GM12878 (cell line): ENCODE measurements at places on chromosomes 12 and 14.

DNA sequence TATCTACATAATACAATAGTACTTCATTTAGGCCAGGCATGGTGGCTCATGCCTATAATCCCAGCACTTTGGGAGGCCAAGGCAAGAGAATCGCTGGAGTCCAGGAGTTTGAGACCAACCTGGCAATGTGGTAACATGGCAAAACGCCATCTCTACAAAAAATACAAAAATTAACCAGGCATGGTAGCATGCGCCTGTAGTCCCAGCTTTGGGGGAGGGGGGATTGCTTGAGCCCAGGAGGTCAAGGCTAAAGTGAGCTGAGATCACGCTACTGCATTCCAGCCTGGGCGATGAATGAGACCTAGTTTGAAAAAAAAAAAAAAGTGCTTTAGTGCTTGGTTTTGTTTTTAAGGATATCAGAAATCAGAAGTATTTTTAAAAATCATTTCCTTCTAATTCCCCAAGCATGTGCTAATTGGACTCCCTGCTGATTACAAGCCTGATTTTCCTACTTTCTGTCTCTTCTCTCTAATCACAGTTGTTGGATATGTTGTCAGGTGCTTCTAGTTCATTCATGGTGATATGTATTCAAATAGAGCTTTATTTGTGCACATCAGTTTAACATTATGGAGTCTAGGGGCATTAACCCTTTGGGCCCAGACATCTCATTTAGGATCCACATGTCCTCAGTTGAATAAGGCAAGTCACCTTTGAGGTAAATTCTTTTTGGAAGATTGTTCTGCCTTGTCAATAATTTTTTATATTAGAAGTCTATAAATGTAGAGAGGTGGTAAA lies 7.0 kb upstream of the KRAS start:
- DNase-seq = no peak

GRCh38 chr12:74945771-74946198 lies 263.9 kb downstream of the KCNC2 start:
- DNase-seq = no peak

- no peak for DNase-seq
Measured at GRCh38 chr14:77151918-77152588, 10.5 kb upstream of the ZDHHC22 start.

DNA sequence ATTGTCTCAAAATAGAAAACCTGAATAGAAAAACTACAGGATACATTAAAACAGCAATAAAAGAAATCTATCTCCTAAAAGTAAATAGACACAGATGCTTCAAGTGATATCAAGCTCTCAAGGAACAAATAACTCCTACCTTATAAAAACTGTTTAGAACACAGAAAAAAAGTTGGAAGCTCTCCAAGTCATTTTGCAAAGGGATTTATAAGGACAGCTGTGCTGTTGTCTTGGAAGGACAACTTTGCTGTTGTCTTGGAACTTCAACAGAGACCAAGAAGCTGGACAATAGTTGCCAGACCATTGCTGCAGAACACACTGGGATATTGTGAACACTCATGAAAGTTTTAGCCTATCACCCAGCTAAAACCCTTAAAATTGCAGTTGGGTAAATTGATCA lies 780.7 kb downstream of the FLRT2 start:
- no peak for DNase-seq

DNA sequence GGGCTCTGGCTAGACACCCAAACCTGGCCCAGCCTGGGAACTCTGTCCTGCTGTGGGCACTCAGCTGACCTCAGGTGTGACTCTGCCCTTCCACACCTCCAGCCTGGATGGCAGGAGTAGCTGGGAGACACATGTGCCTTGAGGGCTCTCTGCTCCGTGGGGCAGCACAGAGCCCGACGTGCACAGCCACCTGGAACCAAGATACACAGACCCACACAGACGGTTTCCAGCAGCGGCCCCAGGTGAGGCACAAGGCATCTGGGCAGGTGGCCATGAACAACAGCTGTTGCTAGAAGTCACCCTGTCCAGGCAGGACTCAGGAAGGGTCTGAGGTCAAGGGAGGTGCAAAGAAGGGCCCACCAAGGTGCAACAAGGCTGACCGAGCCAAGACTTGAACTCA lies 5.9 kb downstream of the DEGS2 start:
- DNase-seq = no peak

DNA sequence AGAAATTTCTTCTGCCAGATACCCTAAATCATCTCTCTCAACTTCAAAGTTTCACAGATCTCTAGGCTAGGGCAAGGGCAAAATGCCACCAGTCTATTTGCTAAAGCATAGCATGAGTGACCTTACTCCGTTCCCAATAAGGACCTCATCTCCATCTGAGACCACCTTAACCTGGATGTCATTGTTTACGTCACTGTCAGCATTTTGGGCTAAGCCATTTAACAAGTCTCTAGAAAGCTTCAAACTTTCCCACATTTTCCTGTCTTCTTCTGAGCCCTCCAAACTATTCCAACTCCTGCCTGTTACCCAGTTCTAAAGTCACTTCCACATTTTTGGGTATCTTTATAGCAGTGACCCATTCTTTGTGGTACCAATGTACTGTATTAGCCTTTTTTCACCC lies 259.2 kb upstream of the KITLG start:
- no peak for DNase-seq

GRCh38 chr12:131923260-131923659 lies 5.8 kb upstream of the PUS1 start:
- peak; percentile 38 for DNase-seq

GRCh38 chr12:88230271-88230670 lies 88.2 kb downstream of the TMTC3 start:
- no peak for DNase-seq

DNA sequence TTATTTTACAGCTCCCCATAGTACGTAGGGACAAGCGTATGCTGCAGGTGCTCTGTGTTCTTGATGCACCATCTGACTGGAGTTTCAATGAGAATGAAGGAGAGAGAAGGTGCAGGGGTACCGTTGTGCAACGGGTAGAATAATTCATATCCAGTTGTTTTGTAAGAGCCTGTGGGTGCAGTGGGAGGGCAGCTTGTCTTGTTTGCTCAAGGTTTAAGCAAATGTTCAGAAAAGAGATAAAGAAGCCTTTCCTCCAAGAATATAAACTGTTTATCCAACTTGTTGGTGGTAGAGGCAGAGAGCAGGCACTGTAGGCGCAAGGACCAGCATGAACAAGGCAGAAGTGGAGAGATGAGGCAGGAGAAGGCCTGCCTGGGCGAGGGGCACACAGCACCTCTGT lies 64.2 kb downstream of the ADCK1 start:
- no peak for DNase-seq

DNA sequence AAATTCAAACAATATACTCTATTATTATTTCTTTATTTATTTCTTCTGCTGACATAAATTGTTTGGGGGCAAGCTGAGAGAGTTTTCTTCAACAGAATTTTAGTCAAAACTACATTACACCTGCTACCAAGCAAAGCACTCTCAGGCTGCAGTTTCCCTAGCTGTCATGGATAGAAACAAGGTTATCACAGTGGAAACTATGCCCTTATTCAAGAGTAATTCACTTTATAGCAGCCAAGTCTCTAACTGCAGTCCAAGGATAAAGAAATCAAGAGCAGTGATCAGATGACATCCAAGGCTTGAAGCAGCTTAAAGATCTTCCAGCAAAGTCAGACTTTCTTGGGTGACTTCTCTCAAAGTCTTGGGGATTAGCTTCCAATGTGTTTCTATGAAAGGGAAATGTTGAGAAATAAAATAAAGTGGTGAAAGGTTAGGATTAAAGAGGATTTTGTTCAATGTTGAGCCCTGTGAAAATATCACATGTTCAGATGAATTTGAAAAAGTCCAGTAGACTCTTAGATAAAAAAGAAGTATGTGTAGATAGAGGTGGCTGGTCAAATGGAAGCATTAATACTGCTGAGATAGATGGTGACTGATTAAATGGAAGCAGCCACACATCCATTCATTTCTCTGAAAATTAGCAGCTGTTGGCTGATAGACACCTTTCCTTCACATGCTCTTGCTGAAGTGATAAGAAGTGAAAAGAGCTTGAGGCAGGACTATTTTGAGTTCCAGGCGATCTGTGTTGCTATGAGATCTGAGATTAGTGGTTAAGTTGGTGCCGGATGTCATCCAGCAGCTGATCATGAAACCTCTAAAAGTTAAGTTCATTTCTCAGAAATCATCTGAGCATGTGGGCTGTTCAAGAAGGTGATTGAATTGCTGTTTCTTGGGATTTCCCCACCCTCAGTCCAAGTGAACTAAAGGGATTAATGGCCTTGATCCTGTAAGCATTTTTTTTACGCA lies 257.8 kb upstream of the BTG1 start:
- DNase-seq = peak; percentile 98

GRCh38 chr12:112967306-112967705 lies 11.0 kb upstream of the OAS2 start:
- DNase-seq = no peak

GRCh38 chr12:93163260-93164036 lies 214.3 kb upstream of the NUDT4 start:
- DNase-seq = no peak

DNA sequence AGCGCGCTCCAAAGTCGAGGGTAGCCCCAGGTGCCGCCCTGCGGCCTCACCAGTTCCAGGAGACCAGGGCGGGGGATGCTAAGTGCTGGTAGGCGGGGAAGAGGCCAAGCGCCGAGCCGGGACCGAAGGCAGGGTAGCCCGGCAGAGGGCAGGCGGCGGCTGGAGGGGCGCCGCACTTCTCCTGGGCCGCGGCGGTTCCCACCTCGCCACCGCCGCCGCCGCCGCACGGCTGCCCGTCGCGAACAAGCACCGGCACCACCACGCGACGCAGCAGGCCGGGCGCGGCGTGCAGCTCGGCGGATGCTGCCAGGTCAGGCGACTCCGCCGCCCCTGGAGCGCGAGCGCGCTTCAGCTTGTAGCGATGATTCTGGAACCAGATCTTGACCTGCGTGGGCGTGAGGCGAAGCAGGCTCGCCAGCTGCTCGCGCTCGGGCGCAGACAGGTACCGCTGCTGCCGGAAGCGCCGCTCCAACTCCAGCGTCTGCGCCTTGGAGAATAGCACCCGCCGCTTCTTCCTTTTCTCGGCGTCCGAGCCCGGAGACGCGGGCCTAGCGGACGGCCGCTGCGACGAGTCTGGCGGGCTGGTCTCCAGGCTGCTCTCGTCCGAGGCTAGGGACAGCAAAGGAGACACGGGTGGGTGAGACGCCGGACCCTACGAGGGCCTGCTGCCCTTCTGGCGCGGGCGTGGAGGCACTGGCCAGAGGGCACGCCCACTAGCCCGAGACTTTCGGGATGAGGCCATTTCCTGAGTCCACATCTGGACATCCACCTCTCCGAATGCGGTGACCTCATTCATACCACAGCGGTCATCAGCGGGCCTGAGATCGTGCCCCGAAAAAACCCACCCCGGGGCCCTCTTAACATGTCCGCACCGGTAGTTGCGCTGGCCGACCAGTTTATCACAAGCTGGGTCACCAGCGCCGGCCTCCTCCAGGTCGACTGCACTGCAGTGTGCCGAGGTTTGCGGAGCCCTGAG lies 1.3 kb downstream of the NKX2-8 start:
- no peak for DNase-seq

DNA sequence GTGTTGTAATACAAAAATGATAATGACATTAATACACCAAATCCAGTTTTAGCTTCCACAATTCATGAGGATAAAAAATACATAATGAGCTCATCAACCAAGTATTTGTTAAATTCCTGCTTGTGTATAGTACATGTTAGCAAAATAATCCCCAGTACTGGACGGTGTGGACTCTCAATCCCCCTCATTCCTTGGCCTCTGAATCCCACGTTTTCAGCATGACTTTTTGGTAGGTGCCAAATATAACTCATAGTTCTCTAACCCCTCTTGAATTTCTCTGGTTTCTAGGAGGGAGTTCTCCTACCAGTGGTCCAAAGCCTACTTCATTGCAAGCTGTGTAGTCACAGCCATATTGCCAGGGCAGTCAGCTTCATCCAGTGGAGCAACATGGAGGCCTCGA lies 41.4 kb upstream of the EPS8 start:
- no peak for DNase-seq

DNA sequence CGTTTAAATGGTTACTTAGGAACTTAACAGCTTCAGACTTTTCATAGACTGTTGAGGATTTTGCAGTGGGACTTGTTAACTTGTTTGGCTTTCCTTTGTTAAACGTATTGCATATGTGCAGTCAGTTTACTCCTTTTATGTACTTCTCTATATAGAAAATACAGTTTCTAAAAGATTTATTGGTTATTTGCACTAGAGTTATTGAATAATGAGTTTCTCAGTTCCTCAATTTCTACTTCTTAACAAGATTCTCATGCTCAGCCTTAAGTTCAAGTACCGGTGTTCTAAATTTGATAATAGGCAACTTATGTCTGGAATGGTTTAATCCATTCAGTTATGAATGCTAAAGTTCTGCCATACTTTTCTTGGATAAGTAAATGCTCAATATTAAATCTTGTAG lies 919 bp downstream of the PSMA3 start:
- no peak for DNase-seq

GRCh38 chr12:123106640-123107359 lies 44.1 kb downstream of the PITPNM2 start:
- DNase-seq = no peak

GRCh38 chr14:91388551-91388975 lies 29.1 kb downstream of the CCDC88C start:
- DNase-seq = no peak

- DNase-seq = no peak
Measured at GRCh38 chr12:111598637-111599452, at the start of gene ATXN2. Gene ATXN2, minus strand, starts transcription at chr12:111599315. Its CDS starts 281 bp downstream, at chr12:111599034.

- no peak for DNase-seq
Measured at GRCh38 chr14:72060917-72061316, 128.7 kb downstream of the RGS6 start.
